ENCODE measurements at places on chromosomes 16 and 17. TPM values are rescaled to one million over a fixed set of nuclear protein-coding genes. Genes with fewer than 3 reads are reported as not detected.

DNA sequence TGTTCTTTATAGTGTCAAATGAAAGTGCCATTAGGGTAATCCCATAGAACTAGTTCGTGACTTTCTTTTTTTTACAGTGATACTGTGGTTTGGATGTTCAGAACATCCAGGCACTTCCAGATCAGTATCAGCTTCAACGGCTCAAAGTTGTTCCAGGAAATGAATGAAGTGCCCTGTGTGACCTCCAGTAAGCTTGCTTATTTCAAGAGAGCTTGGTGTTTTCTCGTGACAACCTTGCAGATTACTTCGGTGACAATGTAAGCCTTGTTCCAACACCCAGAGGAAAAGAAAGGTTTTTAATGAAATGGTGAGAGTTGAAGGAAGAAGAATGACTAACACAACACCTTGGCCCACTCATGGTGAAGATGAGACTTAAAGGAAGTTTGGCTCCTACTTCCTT, 16.0 kb upstream of the KCNJ16 start:
- DNase-seq: no peak

Gene CPHXL2
- polyA plus RNA-seq: not detected

GRCh38 chr17:17792037-17792550, 44.7 kb downstream of the SREBF1 start:
- DNase-seq: no peak

DNA sequence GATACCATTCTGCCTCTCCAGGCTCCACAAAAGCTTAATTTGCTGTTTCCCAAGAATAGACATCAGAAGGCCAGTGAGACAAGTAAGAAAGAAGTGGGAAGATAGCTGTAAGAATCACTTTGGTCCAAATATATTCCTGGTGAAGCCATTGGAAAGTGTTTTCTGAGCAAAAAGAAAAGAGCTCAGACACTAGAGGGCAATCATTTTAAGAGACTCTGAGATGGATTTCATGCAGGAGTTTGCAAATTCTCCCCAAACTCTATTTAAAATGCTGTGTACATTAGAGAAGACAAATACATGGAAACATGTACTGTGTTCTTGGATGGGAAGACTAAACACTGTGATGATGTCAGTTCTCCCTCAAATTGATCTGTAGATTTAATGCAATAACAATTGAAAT, 8.0 kb upstream of the SLC6A2 start:
- no peak for DNase-seq

Gene HOXB13
- polyA plus RNA-seq: not detected

- DNase-seq: peak; percentile 56
Observed at GRCh38 chr17:20095336-20096080, 86.3 kb downstream of the SPECC1 start.

DNA sequence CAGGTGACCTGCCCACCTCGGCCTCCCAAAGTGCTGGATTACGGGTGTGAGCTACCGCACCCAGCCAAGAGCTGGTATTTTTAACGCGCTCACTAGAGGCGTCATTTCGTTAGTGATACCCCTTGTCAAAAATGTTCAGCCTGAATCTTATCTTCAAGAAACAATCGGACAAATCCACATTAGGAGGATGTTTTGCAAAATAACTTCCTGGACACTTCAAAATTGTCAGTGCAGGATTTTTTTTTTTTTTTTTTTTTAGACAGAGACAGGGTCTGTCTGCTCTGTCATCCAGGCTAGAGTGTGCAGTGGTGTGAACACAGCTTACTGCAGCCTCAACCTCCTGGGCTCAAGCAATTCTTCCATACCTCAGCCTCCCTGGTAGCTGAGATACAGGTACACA, 63.0 kb downstream of the RMI2 start:
- no peak for DNase-seq

DNA sequence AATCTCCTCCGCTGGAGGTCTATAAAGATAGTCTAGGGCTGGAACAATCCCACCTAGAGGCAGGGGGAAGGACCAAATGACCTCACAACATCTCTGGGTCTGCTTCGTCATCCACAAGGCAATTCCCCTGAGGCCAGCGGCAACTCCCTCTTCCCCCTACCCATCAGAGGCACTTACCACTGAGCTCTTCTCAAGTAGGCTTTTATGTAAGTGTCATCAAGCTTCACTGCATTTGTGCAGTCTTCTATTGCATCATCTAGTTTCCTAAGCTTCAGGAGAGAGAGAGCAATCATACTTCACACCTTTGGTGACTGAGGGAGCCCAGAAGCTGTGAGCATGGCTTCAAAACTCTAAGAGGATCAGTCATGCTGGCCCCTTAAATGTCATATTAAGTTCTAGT, 21.0 kb downstream of the CNP start:
- DNase-seq: no peak

GRCh38 chr16:15502041-15502725, 67.8 kb downstream of the BMERB1 start:
- DNase-seq: no peak

Gene HAGHL
- polyA plus RNA-seq: 7.3 TPM

DNA sequence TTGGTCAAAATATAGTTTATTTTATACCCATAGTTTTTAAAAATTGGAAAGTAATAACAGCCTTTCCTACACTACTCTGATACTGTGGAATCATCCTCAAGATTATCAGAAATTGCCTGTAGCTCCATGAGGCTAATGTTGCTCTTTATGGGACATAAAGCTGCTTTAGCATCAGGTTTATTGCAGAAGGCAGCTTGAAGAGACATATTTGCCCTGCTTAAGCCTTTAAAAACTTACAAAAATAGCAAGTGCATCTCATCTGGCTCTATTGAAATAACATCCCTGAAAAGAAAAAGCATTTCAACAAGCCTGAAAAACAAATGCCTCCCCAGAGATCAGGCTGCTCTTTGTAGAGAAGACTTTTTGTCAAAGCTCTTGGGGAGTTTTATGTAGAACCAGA, 142.9 kb upstream of the MON1B start:
- DNase-seq: no peak

Data from right lung (tissue), 10 donors.